ENCODE measurements at places on chromosomes 1 and 21. TPM values are rescaled to one million over a fixed set of nuclear protein-coding genes. Genes with fewer than 3 reads are reported as not detected.
A peak's percentile ranks its signal among the peaks of the same experiment; 100 is the strongest.

GRCh38 chr1:214455479-214455878 lies 95.9 kb downstream of the PTPN14 start:
- no peak for DNase-seq

- DNase-seq: no peak
These were observed 30.1 kb upstream of the CHAF1B start for GRCh38 chr21:36354918-36355680.

The DMBX1 gene
- not detected for polyA plus RNA-seq

GRCh38 chr21:34935452-34935851 lies 113.7 kb downstream of the RUNX1 start:
- no peak for DNase-seq

DNA sequence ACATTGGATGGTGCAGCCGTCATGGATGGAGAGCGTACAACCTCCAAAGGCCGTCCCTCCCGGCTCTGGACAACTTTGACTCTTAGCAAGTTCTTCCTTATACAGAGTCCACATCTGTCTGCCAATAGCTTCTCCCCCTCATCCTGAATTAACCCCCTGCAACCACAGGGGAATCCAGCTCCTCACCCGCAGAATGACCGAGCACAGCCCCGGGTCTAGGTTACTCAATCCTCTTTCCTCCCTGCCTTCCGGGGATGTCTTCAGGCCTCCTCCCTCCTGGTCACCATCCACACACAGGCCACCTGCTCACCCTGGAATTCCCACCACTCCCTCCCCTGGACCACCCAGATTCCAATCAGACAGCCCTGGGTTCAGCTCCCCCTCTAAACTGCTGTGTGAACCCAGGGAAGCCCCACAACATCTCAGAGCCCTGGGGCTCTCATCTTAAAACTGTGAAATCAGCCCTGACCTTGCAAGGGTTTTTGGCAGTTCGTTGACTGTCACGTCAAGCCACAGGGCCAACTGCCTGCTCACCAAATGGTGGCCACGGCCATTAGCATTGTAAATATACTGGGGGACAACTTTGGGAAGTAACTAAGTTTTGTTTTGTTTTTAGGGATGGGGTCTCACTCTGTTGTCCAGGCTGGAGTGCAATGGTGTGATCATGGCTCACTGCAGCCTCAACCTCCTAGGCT lies 54.2 kb downstream of the HSPG2 start:
- no peak for DNase-seq

- peak; percentile 62 for DNase-seq
These were observed 110.8 kb downstream of the LACTBL1 start for GRCh38 chr1:22861764-22862440.

DNA sequence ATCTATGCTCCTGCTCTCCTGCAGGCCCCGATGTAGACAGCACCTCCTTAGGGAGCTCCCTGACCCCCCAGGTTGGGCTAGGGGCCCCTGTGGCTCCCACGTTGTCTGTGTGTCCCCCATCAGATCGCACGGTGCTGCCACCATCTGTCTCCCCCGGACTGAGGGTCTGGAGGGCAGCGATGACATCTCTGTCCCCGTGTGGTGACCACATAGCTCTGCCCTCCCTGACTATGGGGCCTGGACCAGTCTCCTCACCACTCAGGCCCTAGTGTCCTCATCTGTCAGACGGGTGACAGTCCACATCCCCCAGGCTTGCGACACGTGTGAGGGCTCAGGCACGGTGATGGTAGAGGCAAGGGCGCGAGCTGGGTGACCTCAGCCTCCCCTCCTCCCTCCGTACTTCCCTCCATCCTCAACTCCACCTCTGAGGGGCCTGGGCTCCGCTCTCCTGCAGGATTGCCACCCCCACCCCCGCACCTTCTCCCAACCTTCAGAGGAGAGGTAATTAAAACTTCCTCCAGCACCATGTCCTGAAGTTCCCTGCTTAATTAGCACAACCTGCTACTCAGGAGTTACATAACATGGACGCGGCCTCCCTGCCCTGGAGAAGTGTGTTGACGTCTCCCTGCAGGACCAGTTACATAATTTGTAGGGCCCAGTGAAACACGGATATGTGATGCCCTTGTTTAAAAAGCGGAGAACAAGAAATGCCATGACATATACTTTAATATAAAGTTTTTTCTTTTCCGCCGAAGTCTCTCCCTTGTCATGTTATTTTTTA lies 288.2 kb downstream of the PTPRU start:
- no peak for DNase-seq

The ACOT11 gene
- polyA plus RNA-seq: 5.5 TPM

The SLC35F3 gene
- polyA plus RNA-seq: not detected

The PTPN7 gene
- 2.4 TPM for polyA plus RNA-seq

GRCh38 chr1:52641307-52641706 lies 8.3 kb downstream of the SHISAL2A start:
- DNase-seq: no peak

GRCh38 chr1:89673251-89673650 lies 40.3 kb downstream of the LRRC8C start:
- DNase-seq: no peak

GRCh38 chr21:16426936-16427335 lies 697.2 kb downstream of the USP25 start:
- peak; percentile 65 for DNase-seq

GRCh38 chr1:180234369-180235076 lies 4.5 kb downstream of the LHX4 start:
- DNase-seq: no peak

The MEGF6 gene
- polyA plus RNA-seq: 22.5 TPM

DNA sequence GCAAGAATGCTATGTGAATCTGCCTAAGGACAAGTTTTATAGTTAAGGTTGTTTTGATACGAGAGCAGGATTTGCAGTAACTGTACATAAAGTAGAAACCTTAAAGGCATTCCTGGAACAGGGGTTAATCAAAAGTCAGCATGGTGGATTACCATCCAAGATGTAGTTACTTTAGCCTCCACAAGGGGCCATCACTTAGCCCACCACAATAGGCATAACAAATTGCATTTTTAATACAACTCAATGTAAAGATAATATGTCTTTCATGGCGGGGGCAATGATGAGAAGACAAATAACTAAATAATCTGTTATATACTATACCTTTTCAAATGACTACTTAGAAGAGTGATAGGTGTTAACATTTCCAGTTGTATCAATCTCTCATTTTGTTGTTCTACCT lies 611.2 kb upstream of the ADGRL4 start:
- DNase-seq: no peak

The SLC1A7 gene
- not detected for polyA plus RNA-seq

GRCh38 chr1:201741763-201742342 lies 87.1 kb upstream of the IPO9 start:
- DNase-seq: no peak

DNA sequence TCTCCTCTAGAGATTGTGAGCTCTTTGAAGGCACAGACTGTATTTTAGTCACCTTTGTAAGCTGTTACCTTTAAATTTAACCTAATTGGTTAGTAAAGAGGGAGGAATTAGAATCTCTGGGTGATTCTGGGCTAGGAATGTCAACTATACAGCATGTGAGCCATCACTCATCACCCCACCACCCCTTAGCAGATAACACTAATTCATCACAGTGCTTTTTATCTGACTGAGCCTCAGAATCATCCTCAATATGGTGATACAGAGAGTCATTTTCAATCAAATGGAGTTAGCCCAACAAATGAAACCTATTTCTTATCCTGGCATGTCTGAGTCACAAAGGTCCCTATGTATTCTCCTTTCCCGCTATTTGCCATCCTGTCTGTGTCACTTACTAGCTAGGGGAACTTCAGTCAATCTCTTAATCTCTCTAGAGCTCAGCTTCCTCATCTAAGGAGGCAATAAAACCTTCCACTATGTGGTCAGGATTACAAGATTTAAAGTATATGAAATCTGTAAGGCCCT lies 13.3 kb downstream of the KCNJ10 start:
- no peak for DNase-seq

- DNase-seq: no peak
These were observed 3.7 kb downstream of the RSPO1 start for GRCh38 chr1:37631036-37631435.

The CNR2 gene
- polyA plus RNA-seq: not detected

DNA sequence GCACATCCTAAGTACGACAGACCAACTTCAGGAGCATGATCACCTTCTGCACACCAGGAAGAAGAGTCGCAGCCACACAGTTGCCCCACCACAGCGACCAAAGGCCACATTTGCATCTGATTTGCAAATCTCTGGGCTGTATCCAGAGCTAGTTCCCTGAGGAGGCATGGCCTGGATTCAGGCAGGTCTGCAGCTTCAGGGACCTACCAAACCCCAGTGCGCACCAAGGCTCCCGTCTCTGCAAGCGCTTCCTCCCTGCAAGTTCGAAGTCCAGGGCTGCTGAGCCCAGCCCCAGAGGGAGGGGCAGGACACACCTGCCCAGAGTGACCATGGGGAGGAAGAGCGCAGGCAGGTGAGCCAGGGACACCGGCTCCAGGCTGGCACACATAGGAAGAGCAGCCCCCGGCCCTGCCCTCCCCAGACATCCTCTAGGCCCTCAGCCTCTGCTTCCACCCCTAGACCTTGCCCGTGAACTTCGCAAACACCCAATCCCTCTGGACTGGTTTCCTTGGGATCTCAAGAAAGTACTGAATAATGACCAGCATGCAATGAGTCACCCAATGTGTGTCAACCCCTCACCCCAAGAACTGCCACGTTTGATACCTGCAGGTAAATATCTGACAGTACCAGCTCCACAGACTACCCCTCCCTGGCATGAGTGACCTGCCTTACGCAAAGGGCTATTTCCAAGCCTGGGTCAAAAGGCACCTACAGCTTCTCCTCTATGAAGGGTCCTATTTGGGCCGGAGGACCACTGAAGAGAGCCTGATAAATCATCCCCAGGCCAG lies 36.8 kb downstream of the CASZ1 start:
- DNase-seq: no peak

GRCh38 chr1:159908031-159908940 lies 8.3 kb upstream of the CFAP45 start:
- no peak for DNase-seq

DNA sequence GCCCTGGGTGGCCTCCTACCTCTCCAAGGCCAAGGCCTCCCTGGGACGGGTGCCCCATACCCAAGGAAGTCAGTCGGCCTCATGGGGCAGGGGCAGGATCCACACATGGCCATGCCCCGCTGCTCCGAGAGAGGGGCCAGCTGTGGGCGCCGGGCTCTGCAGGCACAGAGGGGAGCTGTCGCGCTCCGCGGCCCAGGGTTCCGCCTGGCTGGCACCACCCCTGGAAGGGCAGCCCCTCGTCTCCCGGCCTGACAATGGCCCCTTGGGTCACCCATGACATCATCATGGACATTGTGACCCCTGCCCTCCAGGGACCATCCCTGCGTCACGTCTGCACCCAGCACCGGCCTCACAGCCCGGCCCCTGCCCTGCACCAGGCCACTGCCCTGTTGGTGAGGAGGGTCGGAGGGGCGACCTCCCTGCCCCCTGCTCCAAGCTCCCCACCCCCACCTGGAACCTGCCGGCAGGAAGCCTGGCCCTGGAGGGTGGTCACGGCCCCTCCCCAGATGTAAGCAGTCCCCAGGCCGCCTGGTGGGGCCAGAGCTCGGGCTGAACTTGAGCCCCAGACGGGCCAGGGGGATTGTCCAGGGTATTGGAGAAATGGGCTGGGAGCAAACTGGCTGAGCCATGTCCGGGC lies 5.8 kb downstream of the TTLL10 start:
- no peak for DNase-seq

GRCh38 chr1:8943498-8944405 lies 1.9 kb upstream of the CA6 start:
- peak; percentile 24 for DNase-seq

GRCh38 chr1:8122160-8122476 lies 96.0 kb upstream of the ERRFI1 start:
- DNase-seq: peak; percentile 92

GRCh38 chr1:203351037-203351625 lies at the start of gene FMOD:
Gene FMOD (minus strand): TSS chr1:203351122. CDS start chr1:203348270, 2,852 bp downstream.
- no peak for DNase-seq

GRCh38 chr1:230350208-230350921 lies 75.8 kb downstream of the PGBD5 start:
- no peak for DNase-seq

The PTGFR gene
- polyA plus RNA-seq: 0.06 TPM

- DNase-seq: peak; percentile 83
These were observed 4.9 kb downstream of the SH3BGRL3 start for GRCh38 chr1:26284597-26285347.

GRCh38 chr1:221736714-221737113 lies 5.2 kb downstream of the DUSP10 start:
- DNase-seq: no peak

- DNase-seq: no peak
These were observed 9.4 kb downstream of the NPHP4 start for GRCh38 chr1:5982868-5983267.

- no peak for DNase-seq
These were observed 423.6 kb downstream of the HLX start for GRCh38 chr1:221302810-221303209.

DNA sequence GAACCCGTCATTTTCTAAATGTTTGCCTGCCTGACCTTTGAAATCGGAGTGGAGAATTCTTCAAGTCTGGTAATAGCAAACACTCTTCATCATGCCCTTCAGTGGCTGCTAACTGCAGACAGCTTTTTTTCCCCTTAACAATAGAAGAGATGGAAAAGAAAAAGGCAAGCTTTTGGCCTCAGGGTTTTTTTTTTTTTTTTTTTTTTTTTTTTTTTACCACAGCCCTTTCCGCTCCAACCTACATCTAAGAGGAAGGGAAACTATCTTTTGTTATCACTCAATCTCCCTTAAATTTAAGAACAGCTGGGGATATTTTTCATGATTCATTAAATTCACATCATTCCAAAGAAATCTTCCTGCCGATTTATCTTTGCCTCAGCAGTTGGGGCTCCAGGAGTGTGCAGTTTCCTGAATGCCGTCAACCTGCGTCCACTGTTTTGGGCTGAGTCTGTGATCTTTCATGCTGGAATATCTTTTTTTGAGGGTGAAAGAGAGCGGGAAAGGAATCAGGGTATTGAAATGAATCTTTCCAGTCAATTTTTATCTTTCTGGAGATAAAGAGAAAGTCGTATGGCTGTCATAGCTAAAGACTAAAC lies 144.5 kb upstream of the SMYD2 start:
- no peak for DNase-seq

GRCh38 chr1:207049974-207050391 lies 1.0 kb downstream of the YOD1 start:
- DNase-seq: peak; percentile 73

The FAM177B gene
- polyA plus RNA-seq: not detected

DNA sequence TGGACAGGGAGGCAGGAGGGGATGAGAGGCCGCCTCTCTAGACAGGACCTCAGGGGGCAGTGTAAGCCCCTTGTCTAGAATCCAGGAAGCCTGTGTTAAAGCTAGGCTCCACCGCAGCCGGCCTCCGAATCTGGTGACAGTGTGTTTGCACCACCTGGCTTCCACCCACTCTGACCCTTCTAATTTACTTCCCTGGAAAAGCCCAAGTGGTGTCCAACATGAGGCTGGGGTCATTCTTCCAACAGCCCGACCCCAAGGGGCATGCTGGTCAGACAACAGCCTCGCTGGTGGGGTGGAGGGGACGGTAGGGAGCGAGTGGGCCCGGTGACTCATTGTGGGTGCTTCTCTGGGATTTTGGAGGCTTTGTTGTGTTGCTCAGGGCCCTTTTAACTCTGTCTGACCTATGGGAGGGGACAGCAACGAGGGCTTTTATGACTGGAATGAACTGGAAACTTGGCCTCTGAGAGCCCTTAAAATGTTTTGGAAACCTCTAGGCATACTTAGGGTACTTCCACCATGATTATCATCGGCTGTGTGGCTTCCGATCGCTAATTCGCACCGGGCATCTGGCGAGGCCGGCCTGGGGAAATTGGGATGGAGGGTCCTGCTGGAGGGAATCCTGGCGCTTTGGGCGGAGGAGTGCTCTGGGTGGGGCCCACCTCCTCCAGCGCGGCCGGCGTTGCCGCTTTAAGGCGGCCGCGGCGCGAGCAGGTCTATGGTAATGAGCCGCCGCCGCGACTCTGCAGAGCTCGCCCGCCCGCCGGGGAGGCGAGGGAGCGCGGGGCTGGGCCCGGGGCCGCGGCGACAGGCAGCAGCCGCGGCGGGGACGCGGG lies at the start of gene CELSR2:
Gene CELSR2 (plus strand): TSS at position 743 of the 833 bp plus-strand sequence. CDS start 541 bp downstream, outside the sequence.
- peak; percentile 39 for DNase-seq

All from endothelial cell of umbilical vein (primary cell).